ENCODE measurements at places on chromosomes 5 and 9.

DNA sequence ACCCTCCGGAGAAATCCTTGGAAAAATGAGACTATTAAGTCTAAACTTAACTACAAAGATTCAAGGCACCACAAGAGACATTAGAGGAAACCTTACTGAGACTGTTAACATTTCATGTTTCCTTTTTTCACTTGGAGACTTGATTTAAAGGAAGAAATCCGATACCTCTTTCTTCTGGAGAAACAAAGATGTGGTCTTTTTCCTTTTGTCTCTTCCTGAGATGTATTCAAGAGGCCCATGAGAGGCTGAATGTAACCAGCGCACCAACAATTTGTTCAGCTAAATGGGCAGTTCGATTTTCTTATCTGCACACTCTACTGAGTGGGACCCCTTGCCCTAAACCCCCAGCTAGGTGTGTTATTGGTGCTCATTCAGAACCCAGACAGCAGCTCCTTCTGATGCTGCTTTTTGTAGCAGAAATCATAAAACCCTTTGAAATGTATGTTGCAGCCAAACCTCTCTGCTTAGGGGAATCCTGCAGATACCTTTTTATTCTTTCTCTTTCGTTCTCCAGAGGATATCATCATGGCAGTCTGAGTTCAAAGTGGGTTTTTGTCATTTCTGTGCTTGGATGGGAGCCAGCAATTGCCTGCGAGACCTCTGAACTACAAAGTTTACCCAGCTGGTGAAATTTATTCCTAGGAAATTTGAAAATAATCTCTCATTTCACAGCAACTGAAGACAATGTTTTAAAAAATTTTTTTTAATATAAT, 41.9 kb upstream of the ACTBL2 start:
- no peak for DNase-seq

- DNase-seq, result no peak
Measured at GRCh38 chr9:117487555-117488175, 72.8 kb upstream of the ASTN2 start.

GRCh38 chr9:112112519-112112918, 62.6 kb downstream of the SUSD1 start:
- DNase-seq, result no peak

- no peak for DNase-seq
Measured at GRCh38 chr5:74319076-74319475, 321.5 kb downstream of the ENC1 start.

Measured in stimulated activated CD4-positive, alpha-beta T cell treated with anti-CD3 and anti-CD28 coated beads, Interleukin-15, amount 100 ng/mL, for 1 hour (primary cell).